Effector CD4-positive, alpha-beta T cell (primary cell): ENCODE measurements at places on chromosomes 7 and 10.

DNA sequence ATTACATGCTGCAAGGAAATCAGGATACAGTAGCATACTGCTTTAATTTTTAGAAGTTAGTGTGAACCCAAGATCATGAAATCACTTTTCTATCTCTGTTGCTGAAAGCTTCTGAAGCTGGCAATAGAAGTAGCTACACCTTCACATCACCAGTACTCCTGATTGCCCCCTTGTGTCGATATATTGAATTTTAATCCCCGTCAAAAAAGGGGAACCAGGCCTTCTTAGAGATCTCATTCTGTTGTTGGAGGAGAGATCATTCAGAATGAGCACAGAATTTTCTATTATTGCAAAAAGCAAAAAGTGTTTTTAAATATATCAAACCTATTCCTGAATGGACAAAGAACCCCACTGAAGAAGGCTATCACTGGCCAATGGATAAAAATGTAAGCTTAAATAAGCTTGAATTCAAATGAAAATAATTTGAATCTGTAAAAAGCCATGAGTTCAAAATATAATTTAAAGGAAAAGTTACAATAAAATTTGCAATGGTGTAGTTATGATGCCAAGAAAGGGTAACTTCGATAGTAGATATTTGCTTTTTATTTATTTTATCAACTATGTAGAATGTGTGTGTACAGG, 39.7 kb upstream of the TEX47 start:
- no peak for DNase-seq

- no peak for DNase-seq
Measured at GRCh38 chr10:5625992-5626777, 40.2 kb downstream of the ASB13 start.

DNA sequence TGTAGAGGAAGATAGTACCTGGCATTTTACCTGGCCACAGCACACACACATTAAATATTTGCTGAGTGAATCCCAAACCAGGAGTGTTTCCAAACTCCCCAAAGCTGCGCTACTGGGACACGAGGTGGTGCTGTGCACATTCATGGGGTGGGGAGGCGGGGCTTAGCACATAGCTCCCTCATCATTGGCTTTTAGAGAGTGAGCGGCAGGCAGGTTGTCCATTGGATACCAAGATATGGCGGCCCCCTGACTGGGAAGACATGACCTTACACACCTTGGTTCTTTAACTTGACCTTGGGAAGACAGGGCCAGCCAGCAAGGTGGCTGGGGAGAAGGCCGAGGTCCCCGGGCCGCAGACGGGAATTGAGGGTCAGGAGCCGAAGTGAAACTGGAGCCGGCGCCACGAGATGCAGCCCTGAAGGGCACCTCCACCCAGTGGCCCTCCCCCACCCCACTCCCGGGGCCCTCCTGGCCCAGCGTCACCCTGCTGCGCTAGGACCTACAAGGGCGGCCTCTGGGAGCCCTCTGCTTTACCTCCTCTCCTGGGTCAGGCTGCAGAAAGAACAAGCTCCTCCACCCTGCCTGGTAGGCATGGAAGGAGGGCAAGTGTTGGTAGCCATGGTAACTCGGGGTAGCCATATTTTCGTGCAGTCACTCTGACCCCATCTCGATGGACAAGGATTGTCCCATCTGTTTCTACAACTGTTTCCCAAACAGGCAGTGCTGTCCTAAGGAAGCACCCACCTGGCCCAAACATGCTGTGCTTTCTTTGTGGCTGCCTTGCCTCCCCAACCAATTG, 24.0 kb downstream of the TMEM176A start:
- DNase-seq = no peak

GRCh38 chr7:113394856-113395255, 276.5 kb upstream of the SMIM30 start:
- no peak for DNase-seq

DNA sequence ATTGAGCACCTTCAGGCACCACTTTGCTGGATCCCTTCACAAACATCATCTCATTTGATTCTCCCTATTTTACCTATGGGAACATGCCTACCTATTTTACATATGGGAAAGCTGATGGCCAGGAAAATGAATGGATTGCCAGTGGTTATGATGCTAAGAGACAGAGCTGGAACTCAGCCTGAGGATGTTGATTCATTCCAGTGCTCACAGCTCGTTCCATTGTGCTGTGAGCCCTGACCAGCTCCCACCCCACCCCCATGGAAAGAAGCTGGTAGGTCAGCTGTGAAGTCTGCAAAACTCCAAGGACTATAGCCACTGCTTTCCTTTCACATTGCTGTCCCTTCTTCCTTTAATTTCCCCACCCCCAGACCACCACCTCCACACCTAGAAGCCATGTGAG, 9.6 kb downstream of the UBTD1 start:
- no peak for DNase-seq

GRCh38 chr10:100760726-100761125, 15.3 kb downstream of the PAX2 start:
- no peak for DNase-seq

DNA sequence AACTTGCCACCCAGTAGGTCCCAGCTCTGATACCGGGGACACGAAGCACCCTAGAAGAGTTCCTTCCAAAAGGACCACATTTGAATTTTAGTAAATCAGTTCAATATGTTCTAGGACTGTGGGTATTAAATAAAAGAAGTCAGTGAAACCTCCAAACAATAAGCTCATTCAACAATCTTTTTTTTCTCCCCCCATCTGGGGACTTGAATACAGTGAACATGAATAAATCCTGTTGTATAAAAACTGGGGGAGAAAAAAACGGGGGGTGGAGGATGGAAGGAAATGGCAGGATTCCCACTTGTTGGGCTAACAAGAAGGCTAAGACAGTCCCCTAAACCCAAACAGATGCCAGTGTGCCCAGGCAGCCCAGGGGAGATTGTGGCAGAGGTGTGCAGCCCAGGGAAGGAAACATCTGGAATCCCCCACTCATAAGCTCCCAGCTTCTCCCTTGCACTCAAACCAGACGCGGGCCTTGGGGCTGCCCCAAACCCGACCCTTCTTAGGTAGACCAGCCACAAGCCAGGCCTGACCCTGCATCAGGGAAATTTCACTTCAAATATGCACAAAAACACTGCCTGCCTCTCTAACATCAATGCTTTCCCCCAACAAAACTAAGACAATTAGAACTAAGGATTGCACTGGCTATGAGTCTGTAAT, 8.8 kb downstream of the AFAP1L2 start:
- no peak for DNase-seq

- no peak for DNase-seq
Measured at GRCh38 chr7:25775999-25776743, 375.8 kb upstream of the NFE2L3 start.

DNA sequence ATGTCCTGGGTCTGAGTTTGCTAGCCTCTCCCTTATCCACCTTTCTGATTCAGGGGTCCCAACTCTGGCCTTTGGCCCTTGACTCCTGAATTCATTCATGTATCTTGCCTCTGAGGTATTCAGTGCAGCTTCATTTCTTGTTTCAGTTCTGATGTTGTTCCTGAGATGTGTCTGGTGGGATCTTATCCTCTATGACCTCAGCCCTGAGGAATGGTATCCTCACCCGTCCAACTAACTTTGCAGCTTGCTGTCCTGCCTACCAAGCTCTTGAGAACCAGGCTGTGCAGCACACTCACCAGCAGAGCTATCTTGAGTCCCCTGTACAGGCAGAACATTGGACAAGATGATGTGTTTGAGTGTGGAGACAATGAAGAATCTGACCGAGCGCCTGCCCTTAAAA, 13.8 kb downstream of the SUFU start:
- DNase-seq = no peak

- DNase-seq = no peak
Measured at GRCh38 chr7:44065431-44066110, at the start of gene PGAM2. TSS of gene PGAM2 (minus strand) at chr7:44065567. CDS start at chr7:44065529, 38 bp downstream.

- DNase-seq = no peak
Measured at GRCh38 chr10:22367471-22367870, 22.2 kb downstream of the SPAG6 start.

GRCh38 chr7:5692112-5692844, 89.2 kb downstream of the RNF216 start:
- no peak for DNase-seq

GRCh38 chr7:17674943-17675608, 265.2 kb downstream of the SNX13 start:
- no peak for DNase-seq

- no peak for DNase-seq
Measured at GRCh38 chr7:151570366-151570915, 50.7 kb upstream of the RHEB start.

- DNase-seq = peak; percentile 73
Measured at GRCh38 chr7:2530071-2530987, 10.8 kb downstream of the LFNG start.

GRCh38 chr10:130246113-130246512, 109.9 kb downstream of the GLRX3 start:
- no peak for DNase-seq

DNA sequence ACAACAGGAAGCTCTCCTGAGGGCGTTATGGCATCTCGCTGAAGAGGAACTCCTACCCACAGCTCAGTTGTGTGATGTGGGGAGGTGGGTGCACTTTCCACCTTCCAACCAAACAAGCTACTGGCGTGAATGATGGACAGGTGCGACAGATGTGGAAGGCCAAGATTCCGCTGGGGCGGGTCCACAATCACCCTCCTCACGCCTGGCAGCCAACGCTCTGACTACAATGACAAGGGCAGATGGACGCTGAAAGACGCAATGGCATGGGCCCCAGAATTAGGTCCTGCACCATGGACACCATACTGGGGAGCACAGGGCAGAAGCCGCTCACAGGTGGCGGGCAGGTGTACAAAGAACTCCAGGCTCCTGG, 282.5 kb downstream of the PRPF18 start:
- DNase-seq = no peak

GRCh38 chr10:54710918-54711317, 90.1 kb downstream of the PCDH15 start:
- no peak for DNase-seq

- no peak for DNase-seq
Measured at GRCh38 chr10:33332183-33333065, 2.0 kb downstream of the NRP1 start.

- no peak for DNase-seq
Measured at GRCh38 chr7:14235056-14235455, 245.6 kb upstream of the ETV1 start.

GRCh38 chr7:37709631-37710509, 26.3 kb downstream of the GPR141 start:
- no peak for DNase-seq

GRCh38 chr10:1620803-1621202, 116.5 kb downstream of the ADARB2 start:
- DNase-seq = no peak

DNA sequence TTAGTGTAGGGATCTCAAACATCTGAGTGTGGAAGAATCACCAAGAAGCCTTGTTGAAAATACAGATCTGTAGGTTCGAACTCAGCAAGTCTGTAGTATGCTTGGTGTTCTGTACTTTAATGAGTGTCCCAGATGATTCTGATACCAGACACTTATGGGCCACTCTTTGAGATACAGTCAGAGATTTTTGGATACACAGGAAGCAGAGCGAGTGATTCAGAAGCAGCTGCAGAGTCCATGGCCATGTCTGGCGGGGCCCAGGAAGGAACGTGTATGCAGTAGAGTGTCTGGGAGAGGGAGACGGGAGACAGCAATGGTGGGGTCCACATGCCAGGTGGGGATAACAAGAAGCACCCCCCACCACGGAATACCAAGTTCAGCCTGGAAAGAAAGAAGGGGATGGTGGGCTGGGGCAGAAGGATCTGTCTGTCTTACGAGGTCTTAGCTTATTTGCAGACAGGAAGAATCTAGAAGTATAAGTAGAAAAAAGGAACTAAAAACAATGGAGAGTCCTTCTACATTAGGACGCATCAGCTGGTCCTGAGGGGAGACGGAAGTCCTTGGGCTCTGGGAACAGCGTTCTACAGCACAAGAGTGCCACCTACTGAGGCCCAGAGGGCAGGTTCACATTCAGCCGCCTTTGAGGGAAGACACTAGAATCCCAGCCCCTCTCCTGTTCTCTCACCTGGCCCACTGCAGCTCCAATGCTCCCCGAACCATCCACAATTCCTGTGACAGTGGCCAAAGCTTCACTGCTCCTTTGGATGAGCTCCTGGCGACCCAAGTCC, 55.4 kb downstream of the SLC37A3 start:
- no peak for DNase-seq

GRCh38 chr10:127971963-127972615, 65.2 kb downstream of the PTPRE start:
- DNase-seq = no peak

- DNase-seq = no peak
Measured at GRCh38 chr7:66221442-66221841, 16.3 kb downstream of the TPST1 start.

DNA sequence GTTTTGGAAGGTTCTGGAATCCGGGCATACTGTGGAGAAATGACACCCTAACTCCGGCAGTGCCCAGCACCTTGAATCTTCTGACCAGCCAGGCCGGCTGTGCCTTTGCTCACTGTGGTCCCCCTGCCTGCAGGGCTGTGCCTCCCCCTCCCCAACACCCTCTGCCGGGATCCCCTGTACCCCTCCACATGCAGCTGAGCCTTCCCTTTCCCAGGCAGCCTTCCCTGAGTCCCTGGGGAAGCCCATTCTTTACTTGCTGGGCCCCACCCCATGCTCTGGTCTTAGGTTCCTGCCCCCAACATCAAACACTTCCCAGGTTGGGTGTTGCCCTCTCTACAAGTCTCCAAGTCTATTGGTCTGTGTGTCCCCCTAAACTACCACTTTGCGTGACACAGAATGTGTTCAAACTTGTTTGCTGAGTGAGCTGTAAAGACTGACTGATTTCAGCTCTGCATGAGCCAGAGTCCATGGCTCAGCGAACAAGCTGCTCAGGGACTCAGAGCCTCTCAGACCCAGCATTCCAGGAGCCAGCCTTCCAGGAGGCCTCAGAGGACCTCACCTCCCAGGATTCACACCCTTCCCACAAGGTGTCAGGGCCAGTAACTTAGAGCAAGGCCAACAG, 31.6 kb downstream of the CALML5 start:
- no peak for DNase-seq

- DNase-seq = no peak
Measured at GRCh38 chr7:39333701-39334100, 232.5 kb upstream of the YAE1 start.

- DNase-seq = no peak
Measured at GRCh38 chr10:132106431-132106830, 40.7 kb downstream of the JAKMIP3 start.

DNA sequence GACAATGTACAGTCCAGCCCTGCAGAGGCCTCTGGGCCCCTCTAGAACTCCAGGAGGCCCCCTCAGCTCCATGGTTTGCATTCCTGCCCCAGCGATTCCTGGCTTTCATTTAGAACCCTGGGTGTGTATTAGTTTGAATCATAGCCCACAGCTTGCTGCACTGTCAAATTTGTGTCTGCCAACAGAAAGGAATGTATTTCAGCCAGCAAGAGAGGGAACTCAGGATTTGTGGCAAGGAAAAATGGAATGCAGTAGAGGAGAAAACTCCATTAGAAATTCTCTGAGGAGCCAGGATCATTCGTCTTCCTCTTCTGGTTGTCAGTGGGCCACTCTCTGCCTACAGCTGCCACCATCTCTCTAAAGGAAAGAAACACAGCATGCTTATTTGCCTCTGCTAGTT, 27.9 kb upstream of the WDR11 start:
- no peak for DNase-seq

GRCh38 chr10:101629837-101630632, 41.9 kb downstream of the DPCD start:
- DNase-seq = no peak
